Activated CD8-positive, alpha-beta T cell treated with anti-CD3 and anti-CD28 coated beads, Interleukin-2, amount 10 ng/mL, durations not matched to agents 7 days and 5 days (primary cell): ENCODE measurements at places on chromosomes 5 and 9.
A peak's percentile ranks its signal among the peaks of the same experiment; 100 is the strongest.

DNA sequence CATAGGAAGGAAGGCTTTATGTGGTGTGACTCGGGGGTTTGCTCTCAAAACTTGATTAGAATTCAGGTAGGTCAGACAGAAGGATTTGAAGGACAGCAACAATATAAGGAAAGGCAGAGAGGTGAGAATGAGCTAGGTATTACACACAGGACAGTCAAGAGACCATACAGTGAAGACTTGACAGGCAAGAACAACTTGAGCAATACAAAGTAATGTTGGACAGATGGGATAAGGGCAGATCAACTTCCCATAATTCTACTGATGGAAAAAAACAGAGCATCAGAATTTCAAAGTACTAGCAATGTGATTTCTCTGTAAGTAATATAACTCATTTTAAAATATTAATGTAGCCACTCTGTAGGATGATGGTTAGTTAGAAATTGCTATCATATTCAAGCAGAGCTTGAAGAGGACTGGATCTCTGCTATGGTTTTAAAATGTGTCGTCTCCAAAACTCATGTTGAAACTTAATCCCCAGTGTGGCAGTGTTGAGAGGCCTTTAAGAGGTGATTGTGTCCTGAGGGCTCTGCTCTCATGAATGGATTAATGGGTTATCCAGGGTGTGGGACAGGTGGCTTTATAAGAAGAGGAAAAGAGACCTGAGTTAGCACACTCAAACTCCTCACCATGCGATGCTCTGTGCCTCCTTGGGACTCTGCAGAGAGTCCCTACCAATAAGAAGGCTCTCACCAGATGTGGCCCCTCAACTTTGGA lies 22.4 kb upstream of the HOMER1 start:
- no peak for DNase-seq
- peaks cover 9% of the 10 kb centered on the region for H3K27me3 ChIP-seq
- no peak overlapping the region for H3K4me3 ChIP-seq
- no peaks in the 10 kb centered on the region for H3K4me1 ChIP-seq
- H3K27ac ChIP-seq = no peak overlapping the region
- H3K36me3 ChIP-seq = no peaks in the 10 kb centered on the region

GRCh38 chr9:3578786-3579185 lies 53.0 kb upstream of the RFX3 start:
- H3K36me3 ChIP-seq = peaks cover 25% of the 10 kb centered on the region
- H3K27me3 ChIP-seq = no peaks in the 10 kb centered on the region
- no peak overlapping the region for H3K4me3 ChIP-seq
- no peaks in the 10 kb centered on the region for H3K4me1 ChIP-seq
- no peak for DNase-seq

- H3K4me3 ChIP-seq = no peak overlapping the region
- H3K4me1 ChIP-seq = peaks cover 23% of the 10 kb centered on the region
- no peaks in the 10 kb centered on the region for H3K27me3 ChIP-seq
- peak overlapping the region; percentile 28 for H3K27ac ChIP-seq
- peaks cover 4% of the 10 kb centered on the region for H3K36me3 ChIP-seq
- no peak for DNase-seq
Measured at GRCh38 chr5:52783226-52783959, 4.3 kb upstream of the ITGA1 start.

GRCh38 chr9:133135146-133135745 lies 14.2 kb upstream of the RALGDS start:
- peaks cover 31% of the 10 kb centered on the region for H3K36me3 ChIP-seq
- H3K4me3 ChIP-seq = no peak overlapping the region
- H3K4me1 ChIP-seq = peaks cover 90% of the 10 kb centered on the region
- peak; percentile 51 for DNase-seq
- H3K27ac ChIP-seq = peak overlapping the region; percentile 99
- H3K27me3 ChIP-seq = no peaks in the 10 kb centered on the region

DNA sequence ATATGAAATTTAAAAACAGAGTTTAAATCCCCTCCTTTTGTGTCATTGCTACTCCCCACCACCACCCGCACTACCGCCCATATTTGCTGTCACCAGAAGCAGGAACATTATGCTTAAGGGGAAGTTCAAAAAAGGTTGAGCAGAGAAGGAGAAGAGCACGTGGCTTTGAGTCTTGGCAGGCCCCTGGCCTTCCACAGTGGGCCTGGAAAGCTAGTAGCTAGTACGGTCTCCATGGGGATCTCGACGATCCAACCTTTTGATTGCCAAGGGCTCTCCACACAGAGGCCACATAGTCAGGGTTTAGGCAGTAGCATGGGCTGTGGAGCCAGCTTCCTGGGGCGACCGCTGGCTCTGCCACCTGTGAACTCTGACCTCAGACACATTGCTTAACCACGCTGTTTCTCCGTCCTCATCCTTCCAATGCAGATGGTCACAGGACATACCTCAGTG lies 90.1 kb downstream of the GOLPH3 start:
- H3K4me1 ChIP-seq = no peaks in the 10 kb centered on the region
- H3K4me3 ChIP-seq = no peak overlapping the region
- H3K27ac ChIP-seq = no peak overlapping the region
- no peak for DNase-seq
- no peaks in the 10 kb centered on the region for H3K27me3 ChIP-seq

- H3K27me3 ChIP-seq = no peaks in the 10 kb centered on the region
- peaks cover 94% of the 10 kb centered on the region for H3K36me3 ChIP-seq
- no peaks in the 10 kb centered on the region for H3K4me1 ChIP-seq
- H3K4me3 ChIP-seq = no peak overlapping the region
- no peak overlapping the region for H3K27ac ChIP-seq
Measured at GRCh38 chr5:169719360-169720314, 82.6 kb downstream of the DOCK2 start.

DNA sequence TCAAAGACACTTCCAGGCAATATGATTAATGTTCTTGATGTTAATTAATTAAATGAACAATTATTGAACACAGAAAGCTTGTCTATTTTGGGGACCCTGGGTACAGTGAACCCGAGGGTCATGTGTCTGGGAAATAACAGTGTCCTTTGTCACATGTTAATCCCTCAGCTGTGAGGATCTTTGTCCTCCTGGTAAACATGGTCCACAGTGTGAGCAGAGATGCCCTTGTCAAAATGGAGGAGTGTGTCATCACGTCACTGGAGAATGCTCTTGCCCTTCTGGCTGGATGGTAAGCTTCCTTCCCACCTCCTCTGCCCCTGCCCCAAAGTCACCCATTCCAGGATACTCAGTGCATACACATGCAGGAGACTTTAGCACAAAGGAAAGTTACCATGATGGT lies 107.9 kb downstream of the MEGF10 start:
- H3K4me1 ChIP-seq = no peaks in the 10 kb centered on the region
- no peaks in the 10 kb centered on the region for H3K36me3 ChIP-seq
- no peak overlapping the region for H3K4me3 ChIP-seq
- no peak overlapping the region for H3K27ac ChIP-seq

- no peaks in the 10 kb centered on the region for H3K27me3 ChIP-seq
- no peaks in the 10 kb centered on the region for H3K36me3 ChIP-seq
- H3K27ac ChIP-seq = no peak overlapping the region
- H3K4me1 ChIP-seq = no peaks in the 10 kb centered on the region
- DNase-seq = no peak
Measured at GRCh38 chr5:179964015-179964414, 56.3 kb upstream of the TBC1D9B start.

DNA sequence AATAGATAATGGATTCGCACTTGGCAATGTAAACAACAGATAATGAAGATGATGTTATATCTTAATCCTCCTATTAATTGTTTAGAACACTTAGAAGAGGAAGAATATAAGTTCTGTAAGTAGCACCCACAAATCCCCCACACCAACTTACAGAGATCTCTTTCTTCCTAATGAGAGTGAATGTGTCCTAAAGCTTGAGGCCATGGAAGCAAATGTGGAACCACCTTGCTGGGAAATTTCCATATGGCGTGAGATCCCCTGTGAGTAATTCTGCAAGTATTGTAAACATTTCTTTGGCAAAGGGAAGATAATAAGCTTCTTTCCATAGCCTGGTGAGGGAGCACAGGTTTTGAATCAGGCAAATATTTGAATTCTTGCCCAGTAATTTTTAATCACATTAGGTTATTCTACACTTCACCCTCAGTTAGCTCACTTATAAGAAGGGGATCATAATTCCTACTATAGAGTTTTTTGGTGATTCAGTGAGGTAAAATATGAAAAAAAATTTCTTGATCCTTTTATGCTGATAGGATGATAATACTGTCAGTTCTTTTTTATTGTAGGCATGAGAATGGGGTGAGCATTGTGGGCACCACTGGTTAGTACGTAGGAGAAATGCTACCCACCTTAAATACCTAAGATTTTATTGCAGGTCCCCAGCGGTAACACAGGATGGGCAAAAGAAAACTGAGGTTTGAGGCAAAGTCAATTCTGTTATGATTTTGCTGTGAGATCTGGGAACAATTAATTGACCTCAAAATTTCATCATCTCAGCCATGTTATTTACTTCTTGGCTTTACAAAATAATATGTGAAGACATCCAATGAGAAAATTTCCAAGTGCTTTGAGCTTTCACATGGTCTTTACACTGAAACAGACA lies 574.8 kb downstream of the PSAT1 start:
- H3K4me1 ChIP-seq = no peaks in the 10 kb centered on the region
- no peak overlapping the region for H3K4me3 ChIP-seq
- DNase-seq = no peak

DNA sequence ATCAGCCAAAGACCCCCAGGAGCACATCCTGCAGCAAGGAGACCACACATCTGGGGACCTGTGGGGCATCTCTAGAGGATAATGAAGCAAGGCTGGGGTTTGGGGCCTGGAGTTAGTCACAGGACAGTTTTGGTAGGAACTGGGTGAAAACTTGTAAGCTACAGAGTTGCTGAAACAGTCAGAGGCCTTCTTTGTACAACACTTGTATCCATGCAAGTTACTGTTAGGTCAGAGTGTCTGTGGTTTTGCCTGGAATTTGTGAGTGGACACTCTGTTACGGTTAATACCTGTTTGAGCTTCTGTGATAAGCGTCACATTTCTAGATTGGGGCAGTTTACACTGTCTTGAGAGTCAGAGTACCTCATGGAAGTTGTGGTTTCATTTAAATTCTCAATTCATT lies 22.6 kb upstream of the ASPN start:
- DNase-seq = no peak
- no peaks in the 10 kb centered on the region for H3K36me3 ChIP-seq
- H3K4me3 ChIP-seq = no peak overlapping the region
- H3K27ac ChIP-seq = no peak overlapping the region
- peaks cover 6% of the 10 kb centered on the region for H3K4me1 ChIP-seq

GRCh38 chr9:134178768-134179551 lies 14.6 kb upstream of the RNU6ATAC start:
- no peak overlapping the region for H3K27ac ChIP-seq
- H3K4me1 ChIP-seq = peaks cover 21% of the 10 kb centered on the region
- peaks cover 5% of the 10 kb centered on the region for H3K36me3 ChIP-seq
- no peak overlapping the region for H3K4me3 ChIP-seq
- no peak for DNase-seq
- peaks cover 6% of the 10 kb centered on the region for H3K27me3 ChIP-seq

DNA sequence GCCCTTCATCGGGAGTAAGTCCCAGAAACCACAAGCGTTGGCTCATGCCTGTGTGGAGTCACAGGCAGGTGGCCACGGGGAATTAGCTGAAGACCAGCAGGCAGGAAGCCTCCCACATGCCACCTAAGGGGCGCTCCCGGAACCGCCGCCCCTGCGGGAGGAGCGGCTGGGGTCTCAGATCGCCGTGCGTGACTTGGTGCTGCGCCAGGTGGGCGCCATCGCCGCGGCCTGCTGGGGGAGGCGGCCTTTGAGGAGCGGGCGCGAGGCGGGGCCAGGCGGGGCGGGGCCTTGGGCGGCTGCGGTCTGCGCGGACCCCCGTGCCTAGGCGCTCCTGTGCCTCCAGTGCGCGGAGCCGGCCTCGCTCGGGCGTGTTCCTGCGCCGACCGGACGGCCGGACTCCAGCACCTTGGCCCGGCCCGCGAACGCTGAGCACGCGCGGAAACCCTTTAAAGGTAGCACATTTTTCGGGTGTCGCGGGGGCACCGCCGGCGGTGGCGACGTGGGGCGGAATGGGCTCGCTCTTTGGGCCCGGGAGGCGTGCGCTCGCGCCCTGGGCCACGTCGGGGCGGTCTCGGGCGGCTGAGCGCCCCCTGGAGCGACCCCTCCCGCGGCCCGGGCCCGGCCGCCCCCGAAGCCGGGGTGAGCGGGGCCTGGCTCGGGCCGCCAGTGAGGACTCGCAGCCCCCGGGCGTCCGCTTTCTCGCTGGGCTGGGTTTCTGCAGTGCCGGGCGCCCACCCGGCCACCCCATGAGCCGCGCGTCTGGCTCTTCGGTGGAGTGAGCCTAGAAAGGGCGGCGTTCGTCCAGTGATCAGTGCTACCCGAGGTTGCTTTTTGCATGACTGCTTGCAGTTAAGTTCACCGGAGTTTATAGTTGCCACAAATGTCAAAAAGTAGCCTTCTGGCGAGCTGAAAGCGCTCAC lies 24.5 kb downstream of the LECT2 start:
- H3K27me3 ChIP-seq = peaks cover 44% of the 10 kb centered on the region
- H3K36me3 ChIP-seq = no peaks in the 10 kb centered on the region
- no peak overlapping the region for H3K27ac ChIP-seq
- no peaks in the 10 kb centered on the region for H3K4me1 ChIP-seq
- H3K4me3 ChIP-seq = no peak overlapping the region

GRCh38 chr9:5917273-5917672 lies 26.6 kb downstream of the MLANA start:
- H3K4me1 ChIP-seq = no peaks in the 10 kb centered on the region
- H3K4me3 ChIP-seq = no peak overlapping the region
- DNase-seq = no peak
- H3K36me3 ChIP-seq = peaks cover 33% of the 10 kb centered on the region
- H3K27me3 ChIP-seq = no peaks in the 10 kb centered on the region
